ENCODE measurements at places on chromosomes 16 and 17.

- no peak for DNase-seq
Observed at GRCh38 chr17:4134721-4135120, 8.1 kb downstream of the ZZEF1 start.

DNA sequence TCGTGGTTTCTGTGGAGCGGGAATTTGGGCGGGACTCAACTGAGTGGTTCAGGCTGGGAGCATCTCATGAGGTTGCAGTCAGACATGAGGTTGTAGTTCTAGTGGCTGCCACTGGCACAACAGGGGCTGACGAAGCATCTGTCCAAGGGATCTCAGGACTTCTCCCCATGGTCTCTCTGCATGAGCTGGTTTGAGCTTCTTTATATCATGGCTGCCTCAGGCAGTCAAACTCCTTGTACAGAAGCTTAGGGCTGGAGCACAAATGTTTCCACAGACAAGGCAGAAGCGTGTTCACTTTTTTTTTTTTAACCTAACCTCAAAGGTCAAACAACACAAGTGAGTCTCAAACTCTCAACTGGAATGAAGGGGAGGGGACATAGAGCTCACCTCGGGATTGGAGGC is 243.3 kb downstream of the MSI2 start:
- DNase-seq: peak; percentile 39

DNA sequence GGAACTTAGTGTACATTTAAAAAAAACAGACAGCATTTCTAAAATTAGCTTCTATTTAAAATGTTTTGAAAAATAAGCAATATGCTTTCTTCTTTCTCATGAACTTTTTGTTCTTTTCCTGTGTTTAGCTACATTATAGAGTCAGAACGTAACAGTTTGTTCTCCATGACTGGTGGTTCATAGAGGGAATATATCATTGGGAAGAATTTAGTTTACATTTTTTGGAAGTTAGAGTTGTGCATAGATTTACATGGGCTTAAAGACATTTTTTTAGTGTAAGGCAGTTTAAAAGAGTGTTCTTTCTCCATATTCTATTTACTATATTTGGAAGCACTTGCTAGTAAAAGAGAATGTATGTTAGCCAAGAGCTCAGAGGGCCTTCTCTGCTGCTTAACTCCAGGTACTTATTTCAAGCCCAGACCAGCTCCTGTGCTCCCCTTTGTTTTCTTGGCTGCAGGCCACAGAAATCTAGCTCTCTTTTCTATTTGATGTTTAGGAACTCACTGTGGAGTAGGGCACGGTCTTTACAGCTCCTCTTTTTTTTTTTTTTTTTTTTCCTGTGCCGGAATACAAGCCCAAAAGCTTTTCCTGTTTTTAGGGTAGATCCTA is 20.2 kb downstream of the AP2B1 start:
- no peak for DNase-seq

DNA sequence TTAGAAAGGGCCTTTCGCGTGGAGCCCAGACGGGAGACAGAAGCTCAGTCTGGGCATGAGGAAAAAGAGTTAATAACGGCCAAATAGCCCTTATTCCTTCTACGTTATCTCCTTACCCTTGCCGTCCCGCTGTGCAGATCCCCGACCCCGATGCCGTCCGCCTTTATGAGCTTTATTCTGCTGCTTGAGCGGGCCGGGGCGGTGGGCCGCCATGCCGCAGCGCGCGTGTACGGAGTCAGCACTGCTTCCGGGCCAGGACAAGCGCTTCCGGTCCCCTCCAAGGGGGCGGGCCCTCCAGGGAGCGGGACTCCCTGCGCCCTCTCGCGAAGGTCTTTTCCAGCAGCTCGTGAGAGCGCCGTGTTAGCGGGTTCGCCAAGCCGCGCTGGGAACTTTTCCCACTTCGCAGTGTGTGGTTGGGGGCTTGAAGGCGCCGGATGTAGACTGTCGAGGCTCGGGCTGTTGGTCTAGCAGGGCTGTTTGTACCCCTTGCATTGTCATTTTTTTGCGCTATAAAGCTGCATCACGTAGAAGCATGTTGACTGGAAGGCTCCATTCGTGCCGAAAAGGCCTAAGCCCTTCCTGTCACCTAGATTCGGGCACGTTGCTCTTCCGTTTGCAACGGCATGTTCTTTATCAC is at the start of gene TSR1:
TSS of gene TSR1 (minus strand) at position 243 of the 637 bp plus-strand sequence. CDS start at position 213, 30 bp downstream.
- peak; percentile 91 for DNase-seq

DNA sequence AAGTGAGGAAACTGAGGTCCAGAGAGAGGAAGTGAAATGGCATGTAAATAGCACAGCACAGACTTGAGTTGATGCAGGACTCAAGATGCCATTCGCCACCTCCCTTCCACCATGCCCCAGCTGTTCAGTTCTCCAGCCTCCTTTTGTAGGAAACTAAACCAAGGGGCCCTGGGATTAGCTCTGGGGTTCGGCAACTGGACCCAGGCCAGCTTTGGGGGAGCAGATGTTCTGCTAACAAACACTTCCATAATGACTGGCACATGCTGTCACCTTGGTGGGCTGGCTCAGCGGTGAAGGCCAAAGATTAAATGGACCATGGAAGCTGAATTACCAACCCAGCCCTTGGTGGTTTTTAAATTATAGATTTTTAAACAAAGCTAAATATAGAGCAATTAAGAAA is 77.0 kb downstream of the IRX6 start:
- no peak for DNase-seq

- DNase-seq: no peak
Observed at GRCh38 chr16:3470723-3471122, 24.6 kb downstream of the C16orf90 start.

GRCh38 chr17:41812381-41813151 is at the start of gene FKBP10:
Gene FKBP10 (plus strand): TSS chr17:41813004. CDS start chr17:41813035, 31 bp downstream.
- DNase-seq: peak; percentile 94

- peak; percentile 65 for DNase-seq
Observed at GRCh38 chr16:87062569-87063442, 254.4 kb downstream of the C16orf95 start.

DNA sequence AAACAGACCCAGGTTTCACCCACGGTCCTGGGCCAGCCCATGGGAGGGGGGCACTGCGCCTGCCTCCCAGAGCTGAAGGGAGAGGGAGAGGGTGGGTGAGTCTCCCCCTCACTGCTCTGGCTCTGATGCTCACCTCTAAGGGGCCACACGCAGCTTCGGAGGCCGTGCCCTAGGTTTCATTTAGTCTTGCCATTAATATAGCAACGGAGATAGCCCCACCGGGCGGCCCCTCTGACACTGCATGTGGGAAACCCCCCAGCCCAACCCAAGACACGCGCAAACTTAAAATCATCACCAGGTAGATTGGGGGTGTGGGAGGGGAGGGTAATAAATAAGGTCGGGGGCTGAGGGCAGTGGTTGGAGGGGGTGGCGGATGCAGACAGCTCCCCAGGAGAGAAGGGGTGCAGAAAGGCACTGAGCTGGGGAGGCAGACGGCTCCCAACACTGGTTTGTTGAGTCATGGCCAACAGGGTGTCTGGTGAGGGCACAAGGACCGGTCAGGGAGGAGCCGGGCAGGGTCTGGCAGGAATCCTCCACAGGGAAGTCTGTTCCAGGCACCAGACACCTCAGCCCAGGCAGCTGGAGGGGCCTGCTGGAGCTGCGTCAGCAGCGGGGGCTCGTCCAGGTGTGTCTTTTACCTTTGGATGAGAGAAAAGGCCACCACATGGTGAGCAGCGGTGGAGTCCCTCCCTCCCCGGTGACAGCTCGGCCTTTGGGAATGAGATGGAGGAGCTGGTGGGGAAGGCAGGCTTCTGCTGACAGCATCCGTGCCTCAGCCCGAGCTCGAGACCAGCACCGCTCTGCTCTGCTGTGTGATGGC is 32.0 kb upstream of the DOC2B start:
- no peak for DNase-seq

DNA sequence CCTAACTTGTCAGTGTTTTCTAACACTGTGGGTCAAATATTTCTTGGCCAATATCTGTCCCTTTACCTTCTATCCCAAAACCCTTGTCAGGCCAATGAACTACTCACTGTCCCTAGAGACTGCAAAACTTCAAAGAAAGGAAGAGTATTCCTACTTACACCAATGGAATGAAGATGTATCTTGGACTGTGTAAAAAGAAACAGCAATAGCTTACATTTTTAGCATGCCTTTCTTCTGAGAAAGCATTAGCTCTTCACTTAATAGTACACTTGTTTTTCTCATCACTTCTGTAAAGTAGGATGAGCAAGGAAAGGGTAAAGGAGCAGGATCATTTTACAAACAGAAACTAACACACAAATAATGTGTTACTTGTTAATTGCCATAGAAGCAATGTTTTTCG is 73.9 kb downstream of the STH start:
- DNase-seq: peak; percentile 72

GRCh38 chr16:27730661-27731210 is 180.8 kb downstream of the KATNIP start:
- DNase-seq: no peak

DNA sequence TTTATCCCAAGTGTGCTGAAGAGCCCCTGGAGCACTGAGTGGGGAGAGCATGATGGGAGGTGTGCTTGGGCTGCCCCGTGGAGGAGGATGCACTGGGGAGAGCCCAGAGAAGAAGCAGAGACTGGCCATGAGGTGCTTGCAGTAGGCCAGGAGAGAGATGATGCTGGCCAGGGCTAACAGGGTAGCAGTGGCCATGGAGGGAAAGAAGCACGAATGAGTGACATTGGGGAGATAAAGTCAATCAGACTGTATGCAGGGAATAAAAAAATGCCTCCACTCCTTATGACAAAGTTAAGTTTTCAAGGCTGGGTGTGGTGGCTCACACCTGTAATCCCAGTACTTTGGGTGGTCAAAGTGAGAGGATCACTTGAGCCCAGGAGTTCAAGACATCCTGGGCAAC is 5.4 kb upstream of the TMEM220 start:
- no peak for DNase-seq

DNA sequence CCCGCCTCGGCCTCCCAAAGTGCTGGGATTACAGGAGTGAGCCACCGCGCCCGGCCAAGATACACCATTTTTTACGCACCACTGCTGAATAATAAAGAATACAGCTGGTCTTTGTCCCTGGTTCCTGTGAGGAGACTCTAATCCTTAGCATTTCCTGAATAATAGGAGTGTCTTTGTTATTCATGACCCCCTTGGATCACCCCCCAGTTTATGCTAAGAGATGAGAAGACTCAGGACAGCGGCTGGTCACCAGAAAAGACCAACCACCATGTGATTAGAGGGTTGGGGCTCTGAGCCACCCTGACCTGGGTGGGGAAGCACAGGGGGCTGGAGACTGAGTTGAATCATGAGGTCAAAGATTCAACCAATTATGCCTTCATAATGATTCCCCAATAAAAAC is 17.3 kb downstream of the PHLPP2 start:
- no peak for DNase-seq

- DNase-seq: no peak
Observed at GRCh38 chr17:64004903-64005733, 7.0 kb downstream of the PRR29 start.

DNA sequence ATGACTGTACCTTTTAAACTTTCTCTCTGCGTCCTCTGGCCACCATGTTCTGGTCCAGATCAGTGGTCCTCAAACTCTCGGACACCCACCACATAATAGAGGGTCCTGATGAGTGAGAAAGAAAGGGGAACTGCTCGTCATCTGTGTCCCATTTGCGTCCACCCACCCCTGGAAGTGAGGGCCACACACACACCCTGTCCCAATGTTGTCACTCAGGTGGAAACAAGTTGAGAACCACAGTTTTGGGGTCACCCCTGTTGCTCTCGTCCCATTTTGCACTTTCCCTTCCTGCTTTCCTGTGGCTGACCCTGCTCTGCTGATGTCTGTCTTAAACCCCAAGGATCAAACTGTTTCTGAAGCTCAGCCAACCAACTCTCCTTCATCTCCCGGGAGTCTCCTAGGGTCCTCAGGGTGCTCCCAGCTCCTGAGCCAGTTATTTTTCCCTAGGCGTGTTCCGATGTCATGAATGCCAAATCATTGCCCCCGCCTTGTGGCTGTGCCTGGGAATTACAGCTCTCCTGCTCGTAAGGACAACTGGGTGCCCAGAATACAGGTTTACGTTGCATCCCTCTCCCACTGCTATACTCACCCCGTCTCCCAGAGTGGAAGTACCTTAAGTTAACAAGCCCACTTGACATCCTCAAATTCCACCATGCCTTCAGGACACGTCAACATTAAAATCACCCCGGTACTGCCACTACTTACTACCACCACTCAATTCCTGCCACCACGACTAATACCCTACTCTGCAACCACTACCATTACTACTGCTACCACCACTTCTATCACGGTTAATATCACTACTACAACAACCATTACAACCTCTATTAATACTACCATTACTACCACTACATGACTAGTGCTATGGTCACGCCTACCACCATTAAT is 26.0 kb upstream of the HNF1B start:
- DNase-seq: peak; percentile 56

DNA sequence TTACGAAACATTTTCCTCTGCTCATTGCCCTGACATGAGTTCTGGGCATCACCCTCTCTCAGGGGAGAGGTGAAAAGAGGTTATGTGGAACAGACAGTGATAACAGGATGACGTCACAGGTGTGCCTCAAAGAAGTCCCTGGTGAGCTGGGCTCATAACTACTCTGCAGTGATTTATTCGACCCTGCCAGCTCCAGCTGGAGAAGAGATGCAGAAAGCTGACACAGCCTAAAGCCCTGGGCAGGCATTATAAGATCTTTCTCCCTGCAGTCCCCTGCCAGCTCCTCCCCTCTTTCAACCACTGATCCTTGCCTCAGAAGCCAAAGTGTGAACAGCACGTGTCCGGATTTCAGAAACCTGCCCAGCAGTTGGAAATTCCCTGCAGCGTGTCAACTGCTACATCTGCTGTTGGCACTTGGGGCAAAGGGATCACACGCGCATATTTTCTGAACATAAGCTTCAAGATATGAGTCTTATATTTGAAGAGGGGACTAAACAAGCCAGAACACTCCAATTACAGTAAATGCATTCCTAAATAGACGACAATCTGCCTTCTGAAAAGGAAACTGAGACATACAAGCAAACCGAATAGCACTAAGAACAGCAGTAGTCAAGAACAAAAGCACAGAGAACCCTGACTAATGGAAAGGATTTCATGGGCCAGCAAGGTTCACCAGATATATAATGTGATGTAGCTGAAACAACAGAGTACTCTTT is 80.5 kb downstream of the SMG6 start:
- DNase-seq: peak; percentile 76

- DNase-seq: no peak
Observed at GRCh38 chr17:32311028-32311536, 30.9 kb downstream of the C17orf75 start.

All from fibroblast of skin of abdomen (primary cell).